ENCODE measurements at places on chromosomes 6 and 20.

DNA sequence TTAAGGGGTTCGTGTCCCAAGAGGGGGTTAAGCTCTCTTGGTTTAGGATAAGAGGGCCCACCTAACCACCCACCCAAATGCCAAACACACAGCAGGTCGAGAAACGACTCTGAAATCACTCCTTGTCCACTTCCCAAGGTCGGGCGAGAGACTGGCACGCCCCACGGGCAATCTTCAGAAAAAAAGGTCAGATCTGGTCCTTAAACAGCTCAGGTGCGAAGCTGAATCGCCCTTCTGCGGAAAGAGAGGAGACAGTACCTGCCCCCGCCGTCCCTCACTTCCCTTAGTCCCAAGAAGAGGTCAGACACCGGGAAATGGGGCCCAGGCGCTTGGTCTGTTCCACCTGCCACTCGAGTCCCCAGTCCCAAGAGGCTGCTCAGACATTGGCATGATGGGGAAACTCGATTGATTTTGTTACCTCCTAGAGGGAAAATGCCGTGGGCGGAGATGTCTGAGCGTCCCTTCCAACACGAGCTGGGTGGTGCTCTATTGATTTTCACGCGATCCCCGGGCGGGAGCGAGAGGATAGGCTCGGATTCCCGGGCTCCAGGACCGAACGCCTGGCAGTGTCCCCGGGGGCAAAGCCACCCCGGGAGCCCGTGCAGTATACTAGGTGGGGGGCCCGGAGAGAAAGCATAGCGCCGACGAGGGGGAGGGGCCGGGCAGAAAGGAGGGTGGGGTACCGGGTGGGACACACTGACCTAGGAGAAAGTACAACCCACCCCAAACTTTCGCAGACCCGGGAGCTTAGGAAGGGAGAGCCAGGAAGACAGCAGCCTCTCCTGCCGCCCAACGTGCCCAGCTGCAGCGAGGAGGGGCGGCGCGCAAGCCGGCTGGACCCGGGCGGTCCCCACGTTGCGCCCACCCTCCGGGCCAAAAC, 1.1 kb upstream of the SAMD5 start:
- DNase-seq = no peak

- DNase-seq = no peak
Measured at GRCh38 chr6:161021543-161021942, 30.0 kb downstream of the MAP3K4 start.

- no peak for DNase-seq
Measured at GRCh38 chr6:14585689-14586088, 468.1 kb downstream of the CD83 start.

DNA sequence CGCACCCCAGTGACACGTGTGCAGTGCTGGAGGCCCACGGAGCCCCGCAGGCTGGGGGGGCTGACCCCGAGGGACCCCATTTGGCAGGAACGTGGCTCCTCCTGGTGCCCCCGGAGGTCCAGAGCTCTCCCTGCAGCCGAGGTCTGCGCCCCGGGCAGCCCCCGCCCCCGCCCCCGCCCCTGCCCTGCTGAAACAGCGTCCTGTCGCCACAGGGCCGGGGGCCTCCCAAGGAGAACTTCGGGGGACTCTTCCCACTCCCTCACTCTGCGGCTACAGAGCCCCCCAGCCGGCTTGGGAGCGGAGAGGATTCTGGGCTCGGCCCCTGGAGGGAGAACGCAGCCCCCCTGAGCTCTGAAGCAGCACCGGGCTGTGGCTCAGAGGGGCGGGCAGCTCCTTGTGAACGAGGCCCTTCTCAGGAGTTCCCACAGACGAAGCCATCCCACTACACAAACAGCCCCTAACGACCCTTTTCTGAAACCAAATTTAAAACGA, 115.2 kb downstream of the DLL1 start:
- no peak for DNase-seq

- no peak for DNase-seq
Measured at GRCh38 chr20:42391807-42392206, 773.6 kb upstream of the CHD6 start.

DNA sequence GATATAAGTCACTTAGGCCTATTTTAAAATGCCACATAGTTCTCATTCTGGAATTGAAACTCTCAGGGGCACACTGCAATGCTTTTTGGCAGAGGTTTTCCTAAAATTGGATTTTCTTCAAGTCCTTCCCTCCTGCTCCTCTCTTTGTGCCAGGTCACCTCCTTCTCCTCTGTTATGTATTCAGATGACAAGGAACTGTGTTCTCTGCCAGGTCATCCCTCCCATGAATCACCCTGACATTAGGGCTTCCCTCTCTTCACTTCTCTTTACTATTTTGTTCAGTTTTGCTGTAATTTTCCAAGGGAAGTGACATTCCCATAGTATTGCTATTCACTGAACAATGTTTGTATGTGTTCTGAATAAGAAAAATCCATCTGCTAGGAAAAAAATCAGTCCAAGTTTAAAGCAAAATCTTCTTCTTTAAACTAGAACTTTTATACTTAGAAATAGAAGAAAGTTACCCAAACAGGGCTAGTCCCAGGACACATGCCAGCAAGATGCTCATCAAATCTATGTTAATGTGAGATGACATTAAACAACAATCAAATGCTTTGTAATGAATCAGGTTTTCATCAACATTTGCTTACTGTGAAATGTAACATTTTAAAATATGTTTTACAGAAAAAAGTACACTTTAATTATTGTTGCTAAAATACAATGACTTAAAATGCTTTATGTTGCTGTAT, 461.1 kb downstream of the MMUT start:
- no peak for DNase-seq

- DNase-seq = peak; percentile 42
Measured at GRCh38 chr6:157656437-157656997, 166.5 kb upstream of the SNX9 start.

Measured in amniotic epithelial cell (primary cell).